Hippocampal formation (tissue), 2 donors: ENCODE measurements at places on chromosomes 7 and 10.

GRCh38 chr7:1542841-1543747 is 12.6 kb downstream of the MAFK start:
- no peak for DNase-seq

DNA sequence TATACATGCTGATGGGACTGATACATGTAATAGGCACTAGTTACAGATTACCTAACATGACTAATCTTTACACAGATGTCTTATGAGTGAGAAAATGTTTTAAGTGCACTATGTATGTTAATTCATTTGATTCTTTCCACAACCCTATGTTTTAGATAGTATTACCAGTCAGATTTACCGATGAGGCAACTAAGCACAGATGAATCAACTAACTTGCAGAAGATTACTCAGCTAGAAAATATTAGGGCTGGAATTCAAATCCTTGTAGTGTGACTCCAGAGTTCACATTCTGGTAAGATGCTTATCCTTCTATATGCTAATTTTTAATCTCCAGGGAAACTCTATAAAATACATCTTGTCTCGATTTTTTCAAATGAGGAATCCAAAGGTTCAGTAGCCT is 964.9 kb downstream of the REEP3 start:
- no peak for DNase-seq

DNA sequence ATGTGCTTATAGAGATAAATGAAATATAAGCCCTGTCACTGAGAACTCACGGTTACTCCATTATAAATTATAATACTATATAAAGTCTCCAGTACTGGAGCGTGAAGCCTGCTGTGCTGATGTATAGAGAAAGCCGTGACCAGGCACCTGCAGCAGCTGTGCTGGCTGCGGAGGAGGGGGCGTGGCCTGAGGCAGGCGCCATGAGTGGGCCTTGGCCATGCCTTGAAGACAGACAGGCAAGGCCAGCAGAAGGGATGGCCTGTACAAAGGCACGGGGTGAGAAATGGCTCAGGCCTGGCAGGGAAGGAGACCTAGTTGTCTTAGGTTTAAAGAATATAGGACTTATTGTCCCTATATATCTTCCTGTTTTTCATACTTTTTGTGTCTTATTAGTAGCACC is 218.5 kb upstream of the STK17A start:
- DNase-seq = no peak

GRCh38 chr7:105229641-105230040 is 159.1 kb downstream of the SRPK2 start:
- DNase-seq = no peak

GRCh38 chr10:24974976-24975375 is 22.6 kb upstream of the PRTFDC1 start:
- no peak for DNase-seq

DNA sequence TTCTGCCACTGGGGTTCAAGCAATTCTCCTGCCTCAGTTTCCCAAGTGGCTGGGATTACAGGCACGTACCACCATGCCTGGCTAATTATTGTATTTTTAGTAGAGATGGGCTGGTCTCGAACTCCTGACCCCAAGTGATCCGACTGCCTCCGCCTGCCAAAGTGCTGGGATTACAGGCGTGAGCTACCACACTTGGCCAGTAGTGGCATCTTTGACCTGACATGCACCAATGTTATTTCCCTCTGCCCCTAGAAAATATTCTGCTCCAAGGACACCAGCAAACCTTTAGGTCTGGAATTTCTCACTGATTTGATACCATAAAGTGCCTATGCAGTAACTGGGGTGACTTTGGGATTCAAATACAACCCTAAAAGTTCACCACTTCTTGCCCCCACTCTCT is 179.4 kb downstream of the ARID5B start:
- no peak for DNase-seq

- no peak for DNase-seq
Measured at GRCh38 chr7:1720326-1720725, 50.2 kb downstream of the ELFN1 start.

DNA sequence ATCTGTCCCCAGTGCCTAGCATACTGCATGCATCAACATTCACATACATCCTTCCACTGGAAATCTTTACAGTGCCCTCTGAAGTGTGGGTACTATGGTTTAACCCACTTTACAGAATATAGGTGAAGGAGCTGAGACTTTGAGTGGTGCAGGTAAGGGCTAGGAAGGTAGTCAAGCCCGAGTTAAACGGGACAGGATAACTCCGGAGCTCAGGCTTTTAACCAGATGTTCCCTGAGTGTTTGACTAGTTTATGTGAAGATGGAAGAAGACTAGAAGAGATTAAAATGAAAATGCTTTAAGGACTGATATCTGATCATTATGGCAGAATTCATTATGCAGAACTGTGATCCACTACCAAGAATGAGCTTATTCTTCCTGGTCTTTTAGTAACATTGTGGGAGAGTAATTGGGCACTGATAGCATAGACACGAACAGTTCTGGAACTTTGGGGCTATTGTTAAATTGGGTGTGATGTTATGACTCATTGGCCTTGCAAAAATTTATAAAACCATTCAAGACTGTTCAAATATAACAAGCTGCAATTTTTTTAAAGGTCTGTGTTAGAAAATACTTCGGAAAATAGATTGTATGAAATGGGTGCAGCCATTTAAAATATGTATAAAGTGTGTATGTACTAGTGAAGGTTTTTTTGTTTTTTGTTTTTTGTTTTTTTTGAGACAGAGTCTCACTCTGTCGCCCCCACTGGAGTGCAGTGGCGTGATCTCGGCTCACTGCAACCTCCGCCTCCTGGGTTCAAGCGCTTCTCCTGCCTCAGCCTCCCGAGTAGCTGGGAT is 4.4 kb downstream of the CUL1 start:
- DNase-seq = no peak

GRCh38 chr7:123502201-123502600 is 32.2 kb downstream of the IQUB start:
- DNase-seq = no peak
